ENCODE measurements at places on chromosomes 5 and 9.

DNA sequence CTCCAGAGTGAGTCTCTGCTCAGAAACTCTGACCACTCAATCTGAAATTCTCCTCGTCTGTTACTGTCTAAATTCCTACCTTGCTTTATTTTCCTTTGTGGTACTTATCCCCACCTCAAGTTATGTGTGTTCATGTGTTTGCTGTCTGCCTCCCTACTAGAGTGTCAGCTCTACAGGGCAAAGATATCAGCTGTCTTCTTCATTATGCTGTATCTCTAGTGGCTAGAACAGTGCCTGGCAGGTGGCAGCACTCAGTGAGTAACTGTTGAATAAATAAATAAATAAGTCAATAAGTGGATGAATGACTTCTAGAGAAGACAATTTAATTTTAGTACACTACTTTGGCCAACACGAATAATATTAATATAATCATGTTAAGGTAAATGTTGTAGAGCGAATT is 92.3 kb downstream of the BOD1 start:
- no peak for DNase-seq

- DNase-seq = no peak
Observed at GRCh38 chr5:56085193-56085592, 90.4 kb upstream of the IL6ST start.

GRCh38 chr5:4250254-4250653 is 654.6 kb downstream of the IRX1 start:
- no peak for DNase-seq

- DNase-seq = no peak
Observed at GRCh38 chr5:164191240-164191639, 685.8 kb downstream of the MAT2B start.

GRCh38 chr9:21982861-21983560 is 11.2 kb downstream of the CDKN2A start:
- DNase-seq = no peak

DNA sequence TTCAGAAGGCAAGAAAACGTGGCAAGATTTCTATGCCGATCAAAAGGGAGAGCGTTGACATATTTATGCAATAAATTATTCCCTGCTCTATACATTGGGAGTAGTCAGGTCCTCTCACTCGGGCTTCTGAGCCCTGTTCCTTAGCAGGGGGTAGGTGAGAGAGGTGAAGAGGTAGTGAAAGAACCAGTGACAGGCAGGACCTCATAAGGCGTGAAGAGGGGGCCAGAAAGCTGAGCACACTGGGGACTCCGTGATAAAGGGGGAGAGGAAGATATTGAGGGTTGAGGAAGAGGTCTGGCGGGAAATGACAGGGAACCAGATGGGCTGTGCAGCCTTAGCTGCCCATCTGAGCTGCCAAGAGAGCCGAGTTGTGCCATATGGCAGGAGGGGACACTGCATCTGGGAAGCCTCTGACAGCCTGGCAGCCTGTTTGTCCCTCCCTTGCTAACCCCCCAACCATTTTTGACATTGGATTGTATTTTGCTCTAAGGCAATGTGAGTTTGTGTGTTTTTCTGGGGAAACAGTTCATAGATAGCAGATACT is 782 bp upstream of the CDC20B start:
- DNase-seq = no peak
